ENCODE measurements at places on chromosomes 2 and 18. TPM values are rescaled to one million over a fixed set of nuclear protein-coding genes. Genes with fewer than 3 reads are reported as not detected.

DNA sequence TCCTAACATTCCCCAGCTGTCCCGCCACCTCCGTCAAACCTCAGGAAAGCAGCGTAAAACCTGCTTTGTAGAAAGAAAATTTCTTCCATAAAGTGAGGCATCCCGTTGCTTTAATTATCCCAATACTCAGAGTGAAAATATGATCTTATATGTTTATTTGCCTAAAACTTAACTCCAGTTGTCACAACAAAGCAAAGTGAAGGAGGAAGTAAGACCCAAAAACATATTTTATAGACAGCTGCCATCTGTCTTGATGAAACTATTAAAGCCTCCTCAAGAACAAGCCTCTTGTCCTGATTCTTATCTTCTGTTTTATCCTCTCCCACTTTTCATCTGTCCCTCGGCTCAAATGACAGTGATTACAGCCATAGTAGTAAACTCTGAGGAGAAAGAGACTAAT lies 28.9 kb upstream of the LPIN2 start:
- H3K27ac ChIP-seq = no peak overlapping the region
- no peak overlapping the region for H3K4me3 ChIP-seq
- no peaks in the 10 kb centered on the region for H3K36me3 ChIP-seq
- peaks cover 26% of the 10 kb centered on the region for H3K4me1 ChIP-seq
- no peak for DNase-seq
- no peaks in the 10 kb centered on the region for H3K27me3 ChIP-seq

- no peak for DNase-seq
- H3K4me3 ChIP-seq = no peak overlapping the region
- peaks cover 59% of the 10 kb centered on the region for H3K27me3 ChIP-seq
- H3K4me1 ChIP-seq = no peaks in the 10 kb centered on the region
These were observed 96.0 kb downstream of the INHBB start for GRCh38 chr2:120441744-120442471.

DNA sequence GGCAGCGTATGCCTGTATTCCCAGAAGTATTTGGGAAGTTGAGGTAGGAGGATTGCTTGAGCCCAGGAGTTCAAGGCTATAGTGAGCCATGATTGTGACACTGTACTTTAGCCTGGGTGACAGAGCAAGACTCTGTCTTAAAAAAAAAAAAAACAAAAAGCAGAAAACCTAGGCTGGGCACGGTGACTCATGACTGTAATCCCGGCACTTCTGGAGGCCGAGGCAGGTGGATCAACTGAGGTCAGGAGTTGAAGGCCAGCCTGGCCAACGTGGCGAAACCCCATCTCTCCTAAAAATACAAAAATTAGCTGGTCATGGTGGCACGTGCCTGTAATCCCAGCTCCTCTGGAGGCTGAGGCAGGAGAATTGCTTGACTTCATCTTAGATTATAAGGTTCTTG lies 46.4 kb downstream of the MTA3 start:
- no peaks in the 10 kb centered on the region for H3K27me3 ChIP-seq
- H3K4me1 ChIP-seq = no peaks in the 10 kb centered on the region
- no peak for DNase-seq
- H3K27ac ChIP-seq = no peak overlapping the region

DNA sequence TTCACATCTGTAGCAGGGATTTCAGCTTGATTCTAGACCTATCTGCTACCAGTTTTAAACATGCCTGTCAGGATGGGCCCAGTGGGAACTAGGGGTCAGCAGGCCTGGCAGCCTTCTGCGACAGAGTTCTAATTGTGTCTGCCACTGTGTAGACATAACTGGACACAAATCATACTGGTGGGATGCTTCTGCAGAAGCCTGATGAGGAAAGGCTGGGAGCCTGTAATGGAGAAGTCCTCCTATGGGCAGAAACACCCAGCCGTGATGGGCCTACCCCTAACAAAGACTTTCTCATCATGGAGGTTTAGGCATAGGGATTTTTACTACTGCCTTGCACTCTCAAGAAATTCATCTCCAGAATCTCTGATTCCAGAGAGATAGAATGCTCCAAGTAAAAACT lies 166.9 kb downstream of the PDE11A start:
- DNase-seq = no peak
- H3K4me3 ChIP-seq = no peak overlapping the region
- H3K27ac ChIP-seq = no peak overlapping the region
- H3K4me1 ChIP-seq = no peaks in the 10 kb centered on the region
- no peaks in the 10 kb centered on the region for H3K36me3 ChIP-seq

KANSL1L gene
- polyA plus RNA-seq = 1.00 TPM

L3MBTL4 gene
- polyA plus RNA-seq = 0.55 TPM

GRCh38 chr2:24409171-24409570 lies 48.8 kb upstream of the ITSN2 start:
- H3K27me3 ChIP-seq = peaks cover 4% of the 10 kb centered on the region
- H3K27ac ChIP-seq = no peak overlapping the region
- no peak for DNase-seq
- no peaks in the 10 kb centered on the region for H3K36me3 ChIP-seq
- H3K4me3 ChIP-seq = no peak overlapping the region

GRCh38 chr2:220219371-220219770 lies 591.9 kb downstream of the SLC4A3 start:
- no peak overlapping the region for H3K4me3 ChIP-seq
- H3K27me3 ChIP-seq = no peaks in the 10 kb centered on the region
- no peaks in the 10 kb centered on the region for H3K4me1 ChIP-seq
- H3K36me3 ChIP-seq = no peaks in the 10 kb centered on the region

DNA sequence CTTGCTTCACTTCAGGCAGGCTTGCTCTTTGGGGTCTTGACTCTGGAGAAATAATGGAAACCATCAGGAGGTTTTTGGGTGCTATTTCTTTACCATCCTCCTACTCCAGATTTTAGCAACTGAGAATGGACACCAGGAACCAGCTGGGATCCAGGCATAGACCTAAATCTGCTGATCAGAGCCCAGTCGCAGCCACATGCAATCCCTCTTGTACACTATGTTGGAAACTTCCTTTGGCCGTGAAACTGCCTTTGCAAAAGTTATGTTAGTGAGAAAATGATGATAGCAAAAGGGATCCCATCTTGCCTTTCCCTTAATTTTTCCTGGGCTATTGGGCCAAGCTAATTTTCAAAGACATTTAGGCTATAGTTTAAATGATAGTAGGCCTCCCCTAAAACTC lies 158.8 kb upstream of the ARL4C start:
- H3K36me3 ChIP-seq = no peaks in the 10 kb centered on the region
- H3K4me1 ChIP-seq = no peaks in the 10 kb centered on the region
- no peak overlapping the region for H3K4me3 ChIP-seq
- DNase-seq = no peak
- H3K27ac ChIP-seq = no peak overlapping the region

LOXL3 gene
- polyA plus RNA-seq = 18.2 TPM

- H3K27me3 ChIP-seq = no peaks in the 10 kb centered on the region
- H3K36me3 ChIP-seq = peaks cover 99% of the 10 kb centered on the region
- H3K27ac ChIP-seq = no peak overlapping the region
- H3K4me3 ChIP-seq = no peak overlapping the region
- no peak for DNase-seq
These were observed 22.2 kb downstream of the PDIA6 start for GRCh38 chr2:10790228-10790973.

DNA sequence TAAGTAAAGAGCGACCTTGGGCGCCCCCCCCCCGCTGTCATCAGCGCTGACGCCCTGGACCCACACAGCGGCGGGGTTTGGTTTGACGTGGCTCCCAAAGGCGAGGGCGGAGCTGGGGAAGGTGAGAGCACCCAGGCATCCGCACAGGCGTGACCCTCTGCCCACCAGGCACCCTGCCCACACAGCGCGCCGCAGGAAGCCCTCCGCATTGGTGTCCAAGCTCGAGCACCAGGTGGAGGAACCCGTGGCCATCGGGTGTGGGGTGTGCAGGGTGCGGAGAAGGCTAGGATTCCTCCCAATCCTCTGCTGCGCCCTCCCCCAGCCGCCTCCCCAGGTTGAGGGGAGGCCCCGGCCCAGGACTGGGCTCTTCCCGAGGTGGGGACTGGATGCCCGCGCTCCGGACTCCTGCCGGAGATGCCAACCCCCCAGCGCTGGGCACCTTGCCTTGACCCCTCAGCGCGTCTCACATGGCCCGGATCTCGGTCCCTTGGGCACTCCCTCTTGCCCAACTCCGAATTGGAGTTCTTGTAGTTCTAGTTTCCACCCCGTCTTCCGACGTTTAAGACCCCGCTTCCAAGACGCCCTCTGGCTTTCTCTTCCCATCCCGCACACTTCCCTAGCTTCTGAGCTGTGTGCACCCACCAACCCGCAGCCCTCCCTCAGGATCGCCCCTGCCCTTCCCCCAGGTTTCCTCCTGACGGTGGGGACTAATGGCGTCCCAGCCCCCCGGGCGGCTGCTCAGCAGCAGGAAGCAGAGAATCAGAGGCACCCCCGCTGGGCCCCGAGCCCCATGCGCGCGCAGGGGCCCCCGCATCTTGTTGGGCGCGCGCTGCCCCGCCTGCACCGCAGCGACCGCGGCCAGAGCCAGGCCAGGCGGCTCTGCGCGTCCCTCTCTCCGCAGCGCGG lies 25.9 kb upstream of the RESP18 start:
- peak overlapping the region; percentile 37 for H3K4me3 ChIP-seq
- H3K4me1 ChIP-seq = peaks cover 46% of the 10 kb centered on the region
- no peak overlapping the region for H3K27ac ChIP-seq
- H3K27me3 ChIP-seq = peaks cover 14% of the 10 kb centered on the region

DNA sequence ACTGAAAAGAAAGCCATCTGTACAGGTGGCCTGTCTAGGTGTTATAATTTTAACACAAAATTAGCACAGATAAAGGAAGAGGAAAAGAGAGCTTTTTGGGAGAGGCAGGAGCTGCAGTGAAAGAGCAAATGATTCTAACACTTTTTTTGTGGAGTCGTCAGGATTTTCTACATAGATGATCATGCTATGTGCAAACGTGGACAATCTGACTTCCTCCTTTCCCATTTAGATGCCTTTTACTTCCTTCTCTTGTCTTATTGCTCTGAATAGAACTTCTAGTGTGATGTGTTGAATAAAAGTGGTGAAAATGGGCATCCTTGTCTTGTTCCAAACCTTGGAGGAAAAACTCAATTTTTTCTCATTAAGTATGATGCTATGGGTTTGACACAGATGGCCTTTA lies 334.5 kb downstream of the NBAS start:
- H3K36me3 ChIP-seq = peaks cover 25% of the 10 kb centered on the region
- no peaks in the 10 kb centered on the region for H3K27me3 ChIP-seq
- no peak overlapping the region for H3K27ac ChIP-seq
- H3K4me1 ChIP-seq = no peaks in the 10 kb centered on the region
- H3K4me3 ChIP-seq = no peak overlapping the region
- no peak for DNase-seq

NTSR2 gene
- not detected for polyA plus RNA-seq

GRCh38 chr2:20526708-20527107 lies 79.8 kb downstream of the RHOB start:
- no peaks in the 10 kb centered on the region for H3K4me1 ChIP-seq
- no peak overlapping the region for H3K4me3 ChIP-seq
- DNase-seq = no peak

DNA sequence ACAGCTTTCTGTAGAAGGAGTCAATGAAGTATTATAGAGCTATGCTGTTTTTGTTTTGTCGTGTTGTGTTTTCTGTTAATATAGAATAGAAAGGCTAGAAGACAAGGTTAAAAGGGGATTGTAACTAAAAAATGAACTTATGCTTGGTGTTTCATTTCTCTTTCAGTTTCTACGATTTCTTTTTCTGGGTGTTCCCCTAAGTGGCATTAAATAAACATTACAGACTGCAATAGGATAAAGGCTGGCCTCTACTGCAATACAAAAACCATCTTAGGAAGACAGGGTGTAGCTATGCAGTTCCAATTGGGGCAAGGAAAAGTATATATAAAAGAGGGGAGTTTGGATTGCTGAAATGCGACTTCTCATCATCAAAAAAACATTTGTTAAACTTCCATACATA lies 1609.7 kb upstream of the ACVR2A start:
- no peaks in the 10 kb centered on the region for H3K4me1 ChIP-seq
- no peak overlapping the region for H3K4me3 ChIP-seq
- no peaks in the 10 kb centered on the region for H3K27me3 ChIP-seq
- no peak overlapping the region for H3K27ac ChIP-seq
- no peaks in the 10 kb centered on the region for H3K36me3 ChIP-seq

DNA sequence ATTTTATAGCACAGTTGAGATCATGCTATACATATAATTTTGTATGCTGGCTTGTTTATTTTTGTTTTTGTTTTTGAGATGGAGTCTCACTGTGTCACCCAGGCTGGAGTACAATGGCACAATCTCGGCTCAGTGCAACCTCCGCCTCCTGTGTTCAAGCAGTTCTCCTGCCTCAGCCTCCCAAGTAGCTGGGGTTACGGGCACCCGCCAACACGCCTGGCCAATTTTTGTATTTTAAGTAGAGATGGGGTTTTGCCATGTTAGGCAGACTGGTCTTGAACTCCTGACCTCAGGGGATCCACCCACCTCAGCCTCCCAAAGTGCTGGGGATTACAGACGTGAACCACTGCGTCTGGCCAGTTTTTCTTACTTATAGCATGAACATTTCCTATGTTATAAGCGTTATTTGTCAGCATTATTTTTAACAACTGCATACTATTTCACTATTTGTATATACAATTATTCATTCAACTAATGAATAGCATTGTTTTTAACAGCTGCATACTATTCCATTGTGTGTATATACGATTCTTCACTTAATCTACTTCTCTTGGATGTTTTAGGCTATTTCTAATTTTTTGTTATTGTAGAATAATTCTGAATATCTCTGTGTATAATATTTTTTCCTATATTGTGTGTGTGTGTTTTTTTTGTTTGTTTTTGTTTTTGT lies 3.5 kb downstream of the EHD3 start:
- no peak overlapping the region for H3K4me3 ChIP-seq
- H3K36me3 ChIP-seq = no peaks in the 10 kb centered on the region
- peaks cover 15% of the 10 kb centered on the region for H3K4me1 ChIP-seq
- no peak for DNase-seq
- H3K27ac ChIP-seq = no peak overlapping the region

- H3K27ac ChIP-seq = peak overlapping the region; percentile 65
- H3K4me3 ChIP-seq = no peak overlapping the region
- H3K4me1 ChIP-seq = no peaks in the 10 kb centered on the region
- H3K36me3 ChIP-seq = peaks cover 100% of the 10 kb centered on the region
These were observed 24.9 kb downstream of the ACAA2 start for GRCh38 chr18:49788327-49788898.

SGPP2 gene
- not detected for polyA plus RNA-seq

DNA sequence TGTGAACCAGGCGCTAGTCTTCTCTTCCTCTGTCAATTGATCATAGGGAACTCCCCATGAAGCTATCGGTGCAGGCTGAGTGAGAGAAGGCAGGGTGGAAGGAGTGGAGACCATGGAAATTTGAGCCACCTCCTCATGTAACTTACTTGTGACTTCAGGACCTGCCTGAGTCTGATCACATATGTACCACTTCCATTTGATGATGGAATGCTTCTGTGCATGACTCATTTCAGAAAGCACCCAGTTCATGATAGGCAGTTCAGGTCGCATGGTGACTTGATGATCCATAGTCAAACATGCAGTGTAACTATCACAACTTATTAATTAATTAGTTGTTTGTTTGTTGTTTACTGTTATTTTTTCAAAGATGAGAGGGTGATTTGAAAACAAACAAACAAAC lies 1296.7 kb downstream of the SUCLG1 start:
- H3K27ac ChIP-seq = no peak overlapping the region
- no peaks in the 10 kb centered on the region for H3K27me3 ChIP-seq
- H3K4me3 ChIP-seq = no peak overlapping the region
- no peaks in the 10 kb centered on the region for H3K36me3 ChIP-seq
- no peak for DNase-seq

RBKS gene
- 3.9 TPM for polyA plus RNA-seq

NPPC gene
- polyA plus RNA-seq = not detected
